Stimulated activated CD8-positive, alpha-beta memory T cell treated with anti-CD3 and anti-CD28 coated beads, Interleukin-4, amount 100 ng/mL, for 4 hours (primary cell): ENCODE measurements at places on chromosomes 11 and 22.
A peak's percentile ranks its signal among the peaks of the same experiment; 100 is the strongest.

DNA sequence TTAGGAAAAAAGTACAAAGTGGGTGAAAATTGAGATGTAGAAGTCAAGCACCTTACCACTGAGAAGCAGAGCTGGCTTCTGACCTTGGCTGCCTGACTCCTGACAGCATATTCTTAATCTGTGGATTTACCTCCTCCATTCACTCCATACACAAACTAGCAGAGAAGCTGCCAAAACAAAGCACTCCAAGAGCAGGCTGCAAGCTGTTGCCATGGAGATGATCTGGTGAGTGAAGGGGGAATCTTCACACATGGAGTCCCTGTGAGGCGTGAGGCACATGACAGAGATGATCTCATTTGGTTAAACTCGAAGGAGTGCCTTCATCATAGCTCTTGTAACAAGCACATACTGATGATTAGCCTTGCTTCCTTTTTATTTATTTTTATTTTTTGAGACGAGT lies 16.1 kb downstream of the COMMD9 start:
- no peak for DNase-seq

DNA sequence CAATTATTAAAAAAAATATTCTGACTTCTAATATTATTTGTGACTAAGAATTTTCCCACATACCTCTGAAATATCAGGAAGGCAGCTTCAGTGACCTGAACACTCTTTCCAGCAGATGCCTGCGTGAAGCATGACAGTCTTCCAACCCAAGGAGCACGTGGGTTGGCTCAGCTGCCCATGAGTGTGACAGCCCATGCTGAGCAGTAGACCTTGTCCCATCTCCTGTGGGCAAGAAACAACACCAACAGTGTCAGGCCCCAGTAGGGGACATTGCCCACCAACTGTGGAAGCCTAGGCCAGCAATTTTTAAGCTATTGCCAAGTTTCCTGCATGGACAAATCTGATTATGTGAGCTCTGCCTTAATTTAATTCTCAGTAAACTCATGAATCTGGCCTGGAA lies 66.4 kb upstream of the OLFML1 start:
- no peak for DNase-seq

- DNase-seq: peak; percentile 67
Measured at GRCh38 chr11:18731949-18732821, 6.2 kb upstream of the IGSF22 start.

- no peak for DNase-seq
Measured at GRCh38 chr11:122095681-122096262, 20.2 kb downstream of the BLID start.

DNA sequence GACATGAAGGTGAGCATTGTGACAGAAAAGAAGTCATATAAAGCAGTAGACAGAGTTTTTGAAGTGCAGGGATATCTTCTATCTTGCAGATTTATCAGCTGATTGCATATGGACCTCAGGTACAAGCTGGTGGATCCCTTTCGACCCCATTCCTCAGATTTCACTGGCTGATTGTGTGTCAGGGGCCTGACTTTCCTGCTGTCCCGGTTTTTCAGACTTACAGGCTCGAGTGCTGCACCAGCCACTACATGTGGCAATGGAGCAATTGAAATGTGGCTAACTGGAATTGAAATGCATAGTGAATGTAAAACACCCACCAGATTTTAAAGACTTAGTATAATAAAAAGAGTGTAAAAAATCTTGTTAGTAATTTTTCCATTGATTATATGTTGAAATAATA lies 50.3 kb downstream of the CLMP start:
- no peak for DNase-seq

- DNase-seq: no peak
Measured at GRCh38 chr11:72534371-72535193, 100.3 kb upstream of the CLPB start.

- no peak for DNase-seq
Measured at GRCh38 chr22:20437613-20438426, at the start of gene SCARF2. Gene SCARF2, minus strand, starts transcription at chr22:20437825. Its CDS starts 71 bp downstream, at chr22:20437754.

GRCh38 chr11:113240790-113241635 lies 73.4 kb upstream of the TTC12 start:
- DNase-seq: no peak

DNA sequence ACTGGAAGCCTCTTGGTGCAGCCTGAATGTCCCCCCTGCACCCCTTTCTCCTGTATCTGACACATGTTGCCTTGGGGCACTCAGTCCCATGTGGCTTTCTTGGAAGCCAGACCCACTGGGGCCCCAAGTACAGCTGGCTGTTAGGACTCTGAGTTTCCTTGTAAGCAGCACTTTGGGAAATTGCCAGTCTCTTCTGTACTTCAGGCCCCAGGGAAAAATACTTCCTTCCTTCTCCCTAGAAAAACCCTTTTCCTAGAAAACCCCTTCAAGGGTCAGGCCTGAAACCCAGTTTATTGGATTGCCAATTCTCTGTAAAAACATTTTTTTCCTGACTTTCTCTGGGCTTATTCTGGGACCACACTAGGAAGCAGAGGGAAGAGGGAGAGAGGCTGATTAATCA lies 360.3 kb downstream of the TENM4 start:
- DNase-seq: no peak

DNA sequence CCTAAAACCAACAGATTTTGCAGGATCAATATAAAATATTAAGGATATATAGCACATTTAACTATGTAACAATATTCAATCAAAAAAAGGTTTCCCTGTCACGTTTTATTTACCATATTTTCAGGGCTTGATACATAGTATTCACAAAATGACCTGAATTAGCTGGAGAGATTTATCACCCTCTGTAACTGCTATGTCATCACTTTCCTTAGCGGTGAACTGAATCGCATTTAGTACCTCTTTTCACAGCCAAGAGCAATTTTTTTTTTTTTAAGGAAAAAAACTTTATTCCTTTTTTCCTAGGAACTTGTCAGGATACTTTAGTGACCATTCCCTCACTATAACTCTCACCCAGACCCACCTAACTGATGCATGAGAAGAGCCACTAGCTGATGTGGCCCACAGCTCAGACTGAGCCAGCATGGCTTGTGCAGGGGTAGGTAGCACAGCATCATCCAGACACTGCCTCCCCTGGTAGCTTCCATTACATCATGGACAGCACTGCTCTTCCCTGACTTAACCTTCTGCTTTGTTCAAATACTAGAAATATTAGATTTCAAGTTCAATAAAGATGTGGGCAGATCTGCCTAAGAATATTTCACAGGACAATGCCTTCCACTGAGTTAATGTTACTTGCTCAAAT lies 17.0 kb upstream of the GPR83 start:
- no peak for DNase-seq

DNA sequence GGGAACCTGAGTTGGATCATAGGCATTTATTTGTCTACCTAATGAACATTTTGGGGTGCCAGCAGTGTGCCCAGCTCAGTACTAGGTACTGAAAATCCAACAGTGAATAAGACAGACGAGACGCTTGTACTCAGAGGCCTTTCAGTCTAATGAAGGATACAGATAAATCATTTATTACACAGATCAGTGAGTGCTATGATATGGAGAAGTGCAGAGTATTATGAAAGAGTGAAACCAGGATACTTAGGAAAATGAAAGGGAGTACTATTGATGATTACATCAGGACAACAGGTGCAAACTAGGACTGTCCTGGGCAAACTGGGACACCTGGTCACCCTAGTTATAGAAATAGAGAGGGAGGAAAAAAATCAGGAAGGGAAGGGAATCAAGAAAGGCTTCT lies 207.5 kb upstream of the NCAM1 start:
- no peak for DNase-seq

DNA sequence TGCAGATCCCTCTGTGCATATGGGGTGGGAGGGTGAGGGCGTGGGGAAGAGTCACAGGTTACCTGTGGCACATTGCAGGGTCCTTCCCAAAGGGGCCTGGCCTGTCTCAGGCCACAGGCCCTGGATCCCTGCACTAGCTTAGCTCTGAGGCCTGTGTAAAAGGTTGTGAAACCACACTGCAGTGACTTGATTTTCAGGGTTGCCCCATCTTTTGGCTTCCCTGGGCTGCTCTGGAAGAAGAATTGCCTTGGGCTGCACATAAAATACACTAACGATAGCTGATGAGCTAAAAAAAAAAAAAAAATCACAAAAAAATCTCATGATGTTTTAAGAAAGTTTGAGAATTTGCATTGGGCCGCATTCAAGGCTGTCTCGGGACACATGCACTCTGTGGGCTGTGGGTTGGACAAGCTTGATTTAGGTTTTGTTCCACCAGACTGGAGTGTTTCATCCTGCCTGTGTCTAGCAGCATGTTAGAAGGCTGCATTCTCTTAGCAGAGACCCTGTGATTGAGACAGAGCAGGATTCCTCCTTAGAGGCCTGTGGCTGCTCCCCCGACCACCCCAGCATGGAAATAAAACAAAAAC lies 35.9 kb upstream of the TREH start:
- DNase-seq: no peak

- no peak for DNase-seq
Measured at GRCh38 chr22:33470456-33470855, 412.3 kb upstream of the SYN3 start.

DNA sequence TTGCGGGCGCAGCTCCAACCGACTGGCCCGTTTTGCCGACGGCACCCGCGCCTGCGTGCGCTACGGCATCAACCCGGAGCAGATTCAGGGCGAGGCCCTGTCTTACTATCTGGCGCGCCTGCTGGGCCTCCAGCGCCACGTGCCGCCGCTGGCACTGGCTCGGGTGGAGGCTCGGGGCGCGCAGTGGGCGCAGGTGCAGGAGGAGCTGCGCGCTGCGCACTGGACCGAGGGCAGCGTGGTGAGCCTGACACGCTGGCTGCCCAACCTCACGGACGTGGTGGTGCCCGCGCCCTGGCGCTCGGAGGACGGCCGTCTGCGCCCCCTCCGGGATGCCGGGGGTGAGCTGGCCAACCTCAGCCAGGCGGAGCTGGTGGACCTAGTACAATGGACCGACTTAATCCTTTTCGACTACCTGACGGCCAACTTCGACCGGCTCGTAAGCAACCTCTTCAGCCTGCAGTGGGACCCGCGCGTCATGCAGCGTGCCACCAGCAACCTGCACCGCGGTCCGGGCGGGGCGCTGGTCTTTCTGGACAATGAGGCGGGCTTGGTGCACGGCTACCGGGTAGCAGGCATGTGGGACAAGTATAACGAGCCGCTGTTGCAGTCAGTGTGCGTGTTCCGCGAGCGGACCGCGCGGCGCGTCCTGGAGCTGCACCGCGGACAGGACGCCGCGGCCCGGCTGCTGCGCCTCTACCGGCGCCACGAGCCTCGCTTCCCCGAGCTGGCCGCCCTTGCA lies 1.0 kb downstream of the FJX1 start:
- no peak for DNase-seq

- DNase-seq: no peak
Measured at GRCh38 chr22:30435674-30436126, 10.1 kb downstream of the MTFP1 start.

GRCh38 chr22:30447656-30448055 lies 22.1 kb downstream of the MTFP1 start:
- no peak for DNase-seq

GRCh38 chr22:22667966-22668880 lies 23.8 kb downstream of the GGTLC2 start:
- no peak for DNase-seq

DNA sequence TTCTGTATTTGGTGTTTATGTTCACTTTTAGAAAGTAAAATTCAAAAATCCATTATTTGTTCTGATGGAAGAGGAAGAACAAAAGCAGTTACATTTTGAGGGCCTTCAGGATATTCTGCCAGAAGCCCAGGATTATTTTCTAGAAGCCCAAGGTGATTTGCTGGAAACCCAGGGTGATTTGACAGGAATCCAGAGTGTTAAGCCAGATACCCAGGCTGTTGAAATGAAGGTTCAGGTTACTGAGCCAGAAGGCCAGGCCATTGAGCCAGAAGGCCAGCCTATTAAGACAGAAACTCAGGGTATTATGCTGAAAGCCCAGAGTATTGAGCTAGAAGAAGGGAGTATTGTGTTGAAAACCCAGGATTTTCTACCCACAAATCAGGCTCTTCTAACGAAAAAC lies 33.1 kb downstream of the CCDC15 start:
- DNase-seq: no peak

- peak; percentile 6 for DNase-seq
Measured at GRCh38 chr22:30763815-30764673, 69.4 kb downstream of the OSBP2 start.

GRCh38 chr11:96101146-96101545 lies 177.2 kb upstream of the MTMR2 start:
- DNase-seq: no peak

GRCh38 chr11:11813288-11813962 lies 28.3 kb upstream of the USP47 start:
- no peak for DNase-seq

GRCh38 chr11:1532606-1533341 lies 39.3 kb downstream of the DUSP8 start:
- no peak for DNase-seq

DNA sequence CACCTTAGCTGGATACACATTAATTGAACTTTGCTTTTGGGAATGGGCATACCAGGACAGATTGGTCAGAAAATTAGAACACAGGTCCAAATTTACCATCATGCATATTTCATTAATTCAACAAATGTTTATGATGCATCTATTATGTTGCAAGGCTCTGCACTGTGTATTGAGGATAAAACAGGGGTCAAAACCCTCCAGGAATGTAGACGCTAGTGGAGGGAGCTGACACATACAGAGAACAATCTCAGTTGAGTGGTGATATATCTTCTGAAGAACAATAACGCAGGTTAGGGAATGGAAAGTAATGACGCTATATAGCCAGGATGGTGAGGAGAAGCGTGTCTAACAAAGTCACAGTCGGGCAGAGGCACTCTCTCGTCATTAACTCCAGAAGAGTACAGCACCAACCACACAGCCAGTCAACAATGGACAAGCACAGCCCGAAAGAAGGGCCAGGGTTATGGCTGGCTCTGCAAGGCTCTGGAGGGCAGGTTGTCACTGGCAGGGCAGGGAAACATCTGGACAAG lies 3.8 kb downstream of the FLI1 start:
- no peak for DNase-seq

DNA sequence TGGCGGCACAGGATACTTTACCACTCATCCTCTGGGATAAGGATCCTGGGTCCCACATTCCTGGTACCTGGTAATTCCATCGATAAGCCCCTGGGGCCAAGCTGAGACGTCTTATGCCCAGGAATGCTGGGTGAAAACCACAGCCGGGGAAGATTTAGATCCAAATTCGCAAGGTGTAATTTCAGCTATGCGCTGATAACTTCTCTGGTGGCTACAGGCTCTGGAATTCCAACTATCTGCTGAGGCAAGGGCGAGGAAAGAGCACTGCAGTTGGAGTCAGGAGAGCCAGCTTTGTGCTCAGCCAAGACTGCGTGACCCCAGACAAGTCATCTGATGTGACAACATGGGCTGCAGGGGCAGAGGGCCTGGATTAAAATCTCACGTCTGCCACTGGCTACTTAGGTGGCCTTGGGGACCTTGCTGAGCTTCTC lies 9.9 kb upstream of the MYEOV start:
- no peak for DNase-seq

GRCh38 chr11:46302866-46303265 lies 25.4 kb downstream of the CREB3L1 start:
- no peak for DNase-seq

GRCh38 chr11:17405232-17406005 lies 17.0 kb upstream of the KCNJ11 start:
- DNase-seq: no peak

- no peak for DNase-seq
Measured at GRCh38 chr22:39281126-39281525, 36.3 kb upstream of the PDGFB start.
